ENCODE measurements at places on chromosomes 5 and 9. TPM values are rescaled to one million over a fixed set of nuclear protein-coding genes. Genes with fewer than 3 reads are reported as not detected.

SPATA31D4 gene
- total RNA-seq, result not detected

PTAR1 gene
- 53.3 TPM for total RNA-seq

DMRTA1 gene
- total RNA-seq, result 0.88 TPM

ENG gene
- total RNA-seq, result 35.4 TPM

CAVIN4 gene
- total RNA-seq, result 2.4 TPM

PCDHGC5 gene
- total RNA-seq, result 3.7 TPM

GRIA1 gene
- total RNA-seq, result 0.38 TPM

SLC25A48 gene
- total RNA-seq, result not detected

LRRC19 gene
- total RNA-seq, result not detected

F12 gene
- 5.6 TPM for total RNA-seq

PLEKHG4B gene
- total RNA-seq, result 0.29 TPM

SGCD gene
- 3.5 TPM for total RNA-seq

ROPN1L gene
- total RNA-seq, result not detected

TMC1 gene
- not detected for total RNA-seq

DTWD2 gene
- 21.1 TPM for total RNA-seq

ARHGEF39 gene
- total RNA-seq, result 3.6 TPM

RAI14 gene
- total RNA-seq, result 66.0 TPM

DMRT3 gene
- 0.24 TPM for total RNA-seq

GTF2H2 gene
- total RNA-seq, result 60.1 TPM

RNF180 gene
- total RNA-seq, result 0.48 TPM

CD14 gene
- total RNA-seq, result 2.3 TPM

PDE8B gene
- total RNA-seq, result 0.05 TPM

SLC27A6 gene
- total RNA-seq, result not detected

STING1 gene
- 32.2 TPM for total RNA-seq

UCK1 gene
- 15.9 TPM for total RNA-seq

RIOK2 gene
- total RNA-seq, result 24.8 TPM

FAT2 gene
- 0.36 TPM for total RNA-seq

BTF3 gene
- total RNA-seq, result 576 TPM

GPR151 gene
- total RNA-seq, result not detected

ST8SIA4 gene
- 0.07 TPM for total RNA-seq

FCN1 gene
- not detected for total RNA-seq

LEAP2 gene
- 1.9 TPM for total RNA-seq

HAVCR2 gene
- total RNA-seq, result not detected

CA9 gene
- total RNA-seq, result not detected

ERCC8 gene
- total RNA-seq, result 13.1 TPM

CDX1 gene
- not detected for total RNA-seq

ABCA1 gene
- total RNA-seq, result 66.6 TPM

MAN2A1 gene
- total RNA-seq, result 70.8 TPM

HMMR gene
- total RNA-seq, result 87.2 TPM

DNAJC18 gene
- total RNA-seq, result 6.4 TPM

SLC6A19 gene
- not detected for total RNA-seq

GPR150 gene
- not detected for total RNA-seq

MCTP1 gene
- total RNA-seq, result 15.7 TPM

HAPLN1 gene
- 35.6 TPM for total RNA-seq

C1QTNF3 gene
- total RNA-seq, result not detected

SLC6A3 gene
- total RNA-seq, result not detected

CTSV gene
- total RNA-seq, result 41.7 TPM

NIM1K gene
- not detected for total RNA-seq

SLC30A5 gene
- total RNA-seq, result 93.4 TPM

SERF1A gene
- total RNA-seq, result 35.3 TPM

NUTM2G gene
- total RNA-seq, result not detected

OTP gene
- total RNA-seq, result not detected

SPOCK1 gene
- 4.5 TPM for total RNA-seq

TEX53 gene
- not detected for total RNA-seq

ATOSB gene
- total RNA-seq, result 26.3 TPM

BAG1 gene
- 30.7 TPM for total RNA-seq

DPH7 gene
- total RNA-seq, result 56.0 TPM

PCDHAC2 gene
- 5.1 TPM for total RNA-seq

CDKN2B gene
- total RNA-seq, result not detected

Measured in A172 (cell line).